Muscle of arm (tissue), 14 donors: ENCODE measurements at places on chromosomes 3 and 15.

DNA sequence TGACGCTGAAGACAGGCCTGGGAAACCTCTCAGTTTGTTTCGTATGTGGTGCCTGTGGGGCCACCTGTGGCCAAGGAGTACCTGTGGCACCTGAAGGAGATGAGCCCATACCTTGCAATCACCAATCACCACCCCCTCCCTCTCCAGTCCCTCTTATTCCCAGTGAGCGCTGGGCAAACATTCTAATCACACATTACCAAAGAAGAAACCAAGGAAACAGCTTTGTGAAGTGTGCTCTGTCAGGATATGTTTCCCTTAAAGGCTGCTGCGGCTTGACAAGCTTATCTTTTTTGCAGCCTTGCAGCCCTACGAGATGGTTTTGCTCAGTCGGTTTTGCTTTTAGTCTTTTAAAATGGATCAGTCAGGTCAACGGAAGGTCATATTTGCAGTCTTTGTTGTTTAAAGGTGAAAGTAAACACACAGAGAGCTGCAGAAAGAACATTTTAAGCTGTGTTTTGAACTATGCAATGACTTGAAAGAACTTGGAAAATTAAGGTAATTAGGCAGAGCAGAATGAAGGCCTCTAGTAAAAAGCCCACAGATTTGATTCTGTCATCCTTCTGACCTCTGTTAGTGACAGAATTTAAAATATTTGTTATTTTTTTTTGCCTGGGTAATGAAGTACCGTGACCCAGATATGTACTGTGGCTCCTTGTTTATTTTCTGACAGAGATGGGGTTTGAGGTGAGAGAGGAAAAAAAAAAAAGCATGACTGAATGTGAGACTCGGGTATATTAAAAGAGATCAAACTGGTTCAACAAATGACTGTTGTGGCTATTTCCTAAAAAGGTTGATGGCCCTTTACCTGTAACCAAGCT, 461.4 kb downstream of the NSUN3 start:
- DNase-seq = no peak

- DNase-seq = no peak
Observed at GRCh38 chr3:123733805-123734526, 149.1 kb upstream of the HACD2 start.

- no peak for DNase-seq
Observed at GRCh38 chr3:100423611-100424010, 22.3 kb downstream of the LNP1 start.

DNA sequence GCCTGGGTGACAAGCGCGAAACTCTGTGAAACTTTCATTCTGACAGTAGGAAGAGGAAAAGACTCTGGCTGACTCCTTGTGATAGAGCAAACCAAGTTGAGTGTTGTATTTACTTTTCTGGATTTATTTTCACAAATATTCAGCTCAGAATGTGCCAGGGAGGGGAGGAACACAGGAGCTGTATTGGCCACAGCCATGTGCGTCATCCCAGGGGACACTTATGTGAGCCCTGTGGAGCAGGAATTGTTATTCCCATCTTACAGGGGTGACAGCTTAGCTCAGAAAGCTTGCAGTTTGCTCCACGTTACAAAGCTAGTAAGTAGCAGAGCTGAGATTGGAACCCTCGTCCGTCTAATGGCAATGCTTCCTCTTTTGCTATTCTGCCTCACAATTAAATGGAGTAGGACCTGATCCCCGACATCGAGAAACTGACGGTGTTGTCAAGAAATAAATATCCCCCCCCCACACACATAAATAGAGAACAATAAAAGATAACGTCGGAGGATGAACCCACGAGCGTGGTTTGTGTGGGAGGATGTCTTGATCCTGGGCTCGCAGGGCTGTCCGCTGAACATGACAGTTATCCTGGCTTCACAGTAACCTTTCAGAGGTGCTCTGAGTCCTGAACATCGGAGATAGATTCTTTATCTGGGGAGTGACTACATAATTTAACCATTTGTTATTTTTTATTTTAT, 151.6 kb upstream of the CTDSPL start:
- no peak for DNase-seq

DNA sequence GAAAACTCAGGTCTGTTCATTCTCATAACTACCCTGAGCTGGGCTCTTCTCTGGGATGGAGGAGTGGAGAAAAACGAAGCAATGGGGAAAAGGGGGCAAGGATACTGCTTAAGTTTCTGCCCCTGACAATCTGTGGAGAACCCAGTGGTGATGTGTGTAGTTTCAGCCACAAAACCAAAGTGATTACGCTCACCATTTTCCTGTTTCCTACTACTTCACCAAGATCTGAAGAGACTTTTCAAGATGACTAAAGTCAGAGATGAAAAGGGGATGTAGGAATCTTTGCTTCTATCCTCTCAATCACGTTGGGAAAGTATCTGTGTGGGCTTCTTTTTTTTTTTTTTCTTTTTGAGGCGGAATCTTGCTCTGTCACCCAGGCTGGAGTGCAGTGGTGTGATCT, 8.3 kb upstream of the UBE2E1 start:
- DNase-seq = no peak

DNA sequence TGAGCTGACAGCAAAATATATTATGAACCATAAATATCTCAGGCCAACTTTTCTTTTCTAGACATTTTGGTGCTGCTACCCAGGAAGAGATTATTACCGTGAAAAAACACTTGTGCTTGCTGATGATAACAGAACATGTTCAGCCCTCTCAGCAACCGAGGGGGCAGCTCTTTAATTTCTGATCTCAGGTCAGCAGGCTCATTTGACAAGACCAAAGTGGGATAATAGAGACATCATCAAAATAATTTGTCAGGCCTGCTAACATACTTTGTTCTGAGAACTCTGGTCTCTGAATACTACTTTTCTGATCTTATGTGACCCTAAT, 645.9 kb upstream of the KCNMB2 start:
- no peak for DNase-seq

DNA sequence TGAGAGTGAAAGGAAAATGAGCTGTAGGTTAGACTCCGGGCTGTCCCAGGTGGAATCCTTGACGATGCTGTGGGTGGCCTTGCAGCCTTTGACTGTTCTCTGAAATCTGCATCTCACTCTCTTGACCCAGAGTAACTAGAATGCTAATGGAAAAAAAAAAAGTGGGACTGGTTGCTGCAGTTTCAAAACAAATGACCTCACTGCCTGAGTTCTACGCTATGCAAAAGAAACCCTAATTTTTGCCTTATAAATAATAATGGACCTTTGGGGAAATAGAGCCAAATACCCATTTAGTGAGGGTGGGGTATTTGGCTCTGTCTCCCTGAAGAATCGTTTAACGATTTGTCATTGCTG, 309.7 kb upstream of the C2CD4B start:
- DNase-seq = no peak

GRCh38 chr3:11653298-11654055, 9.8 kb upstream of the VGLL4 start:
- no peak for DNase-seq

- DNase-seq = no peak
Observed at GRCh38 chr3:67517781-67518180, 136.6 kb downstream of the SUCLG2 start.

DNA sequence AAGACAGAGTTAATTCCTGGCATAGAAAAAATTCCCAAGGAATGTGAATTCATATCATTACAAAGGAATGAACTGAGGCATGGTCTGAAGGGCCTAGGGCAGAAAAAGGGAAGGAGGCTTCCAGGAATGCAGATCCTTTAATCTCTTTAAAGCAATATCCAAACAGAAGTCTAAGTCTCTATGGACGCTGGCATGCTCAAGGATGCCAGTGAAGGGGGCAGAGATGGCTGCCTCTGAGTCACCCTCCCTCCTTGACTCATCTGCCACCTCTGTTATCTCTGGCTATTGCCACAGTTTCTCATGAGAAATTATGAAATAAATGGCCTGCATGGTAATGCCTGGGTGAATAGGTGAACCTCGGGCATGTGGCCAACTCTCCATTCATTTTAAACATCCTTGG, 96.3 kb upstream of the BCL6 start:
- no peak for DNase-seq

DNA sequence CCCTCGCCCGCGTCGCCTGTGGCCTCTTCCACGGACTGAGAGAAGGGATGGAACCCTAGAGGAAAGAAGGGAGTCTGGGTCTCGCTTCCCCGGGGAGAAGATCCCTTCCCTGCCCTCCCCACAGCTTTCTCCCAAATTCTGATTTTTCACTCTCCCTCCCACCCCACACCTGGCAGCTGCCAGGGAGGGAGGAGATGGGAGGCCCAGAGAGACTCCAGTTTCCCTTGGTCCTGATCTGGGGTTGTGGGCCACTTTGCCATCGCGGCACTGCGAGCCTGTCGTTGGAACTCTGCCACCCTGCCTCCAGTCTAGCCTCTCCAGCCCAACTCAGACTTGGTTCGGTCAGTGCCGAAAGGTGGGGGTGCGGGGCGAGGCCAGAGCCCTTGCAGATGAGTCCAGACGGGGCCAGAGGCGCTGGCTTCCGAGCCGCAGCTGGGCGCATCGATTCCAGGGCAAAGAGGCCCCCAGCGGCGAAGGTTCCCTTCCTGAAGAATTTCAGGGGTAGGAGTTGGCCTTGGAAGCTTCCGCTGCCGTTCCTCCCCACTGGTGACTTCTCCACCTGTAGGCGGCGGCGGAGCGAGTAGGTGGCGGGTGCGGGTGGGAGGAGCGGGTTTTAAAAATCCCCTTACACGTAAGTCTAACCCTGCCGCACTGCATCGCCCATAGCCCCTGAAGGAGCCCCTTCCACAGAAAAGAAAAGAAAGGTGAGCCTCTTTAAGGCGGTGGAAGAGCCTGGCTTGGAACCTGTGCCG, 5.2 kb downstream of the WNT5A start:
- peak; percentile 48 for DNase-seq

DNA sequence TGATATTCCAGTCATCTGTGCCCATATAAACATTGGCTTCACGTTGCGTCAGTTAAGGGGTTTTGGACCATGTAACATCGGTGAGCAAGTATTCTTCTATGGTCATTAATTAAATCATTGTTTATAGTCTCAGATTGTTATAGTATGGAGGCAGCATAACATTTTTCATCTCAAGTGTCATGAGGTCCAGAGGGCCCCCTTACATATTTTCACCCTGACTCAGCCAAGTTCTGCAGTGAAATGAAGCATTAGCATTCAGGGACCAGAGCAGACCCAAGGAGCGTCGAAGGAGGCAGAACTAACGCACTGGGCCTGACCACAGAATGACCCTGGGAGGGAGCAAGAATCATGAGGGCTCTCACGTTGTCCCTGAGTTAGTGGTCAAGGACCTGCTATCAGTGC, 171.5 kb downstream of the LRTM1 start:
- no peak for DNase-seq

DNA sequence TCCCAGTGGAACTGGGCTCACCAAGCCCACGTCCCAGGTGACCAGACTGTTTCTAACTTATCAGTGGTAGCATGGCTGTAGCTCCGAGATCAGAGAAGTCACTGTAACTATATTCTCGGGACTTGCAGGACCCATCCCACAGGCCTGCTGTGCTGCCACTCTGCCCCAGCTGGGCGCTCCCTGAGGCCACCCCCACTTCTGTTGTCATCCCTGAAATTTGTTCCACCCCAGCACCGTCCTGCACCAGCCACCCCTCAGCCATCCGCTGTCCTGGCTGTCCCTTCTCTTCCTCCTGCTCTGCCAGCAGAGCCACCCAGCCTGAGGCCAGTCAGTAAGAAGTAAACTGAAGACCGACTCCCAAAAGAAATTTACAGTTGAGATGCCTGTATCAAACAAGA, 33.0 kb upstream of the VILL start:
- DNase-seq = no peak

- no peak for DNase-seq
Observed at GRCh38 chr3:157128771-157129681, 30.9 kb downstream of the CCNL1 start.

- peak; percentile 74 for DNase-seq
Observed at GRCh38 chr15:92393071-92393979, at the start of gene ST8SIA2. Gene ST8SIA2, plus strand, starts transcription at chr15:92393881. Its CDS starts 184 bp downstream, at chr15:92394065.

DNA sequence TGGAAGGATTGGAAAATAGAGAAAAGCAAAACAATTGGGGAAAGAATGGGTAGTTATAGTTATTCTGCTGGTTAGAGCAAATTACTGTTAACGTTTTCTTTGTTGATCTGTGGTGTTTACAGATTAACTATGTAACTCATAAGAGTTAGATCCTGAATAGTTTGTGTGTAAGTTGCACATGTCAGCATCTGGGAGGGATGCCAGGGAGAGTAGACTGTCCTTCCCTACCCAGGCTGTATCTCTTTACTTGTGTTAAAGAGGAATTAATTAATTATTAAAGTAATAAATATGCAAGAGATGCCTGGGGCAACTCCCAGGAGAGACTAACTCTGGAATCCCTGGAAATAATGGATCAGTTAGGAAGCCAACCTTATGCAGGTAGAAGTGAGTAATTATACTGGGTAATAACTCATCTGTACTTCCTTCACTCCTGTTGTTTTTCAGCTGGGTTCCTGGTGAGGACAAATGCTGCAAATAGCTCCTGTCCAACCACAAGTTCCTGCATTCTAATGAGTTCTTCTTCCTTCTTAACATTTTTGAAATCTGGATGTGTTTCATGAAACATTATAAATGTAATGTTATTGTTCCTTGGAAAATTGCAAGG, 18.9 kb downstream of the GHRL start:
- DNase-seq = no peak

GRCh38 chr15:67064607-67065530, 533 bp upstream of the SMAD3 start:
- no peak for DNase-seq

GRCh38 chr3:194532591-194532990, 45.8 kb upstream of the ATP13A3 start:
- DNase-seq = no peak

- DNase-seq = no peak
Observed at GRCh38 chr3:120772081-120772480, 29.5 kb downstream of the GTF2E1 start.

- no peak for DNase-seq
Observed at GRCh38 chr3:18888370-18888769, 259.9 kb upstream of the KCNH8 start.
